ENCODE measurements at places on chromosomes 7 and 10.

DNA sequence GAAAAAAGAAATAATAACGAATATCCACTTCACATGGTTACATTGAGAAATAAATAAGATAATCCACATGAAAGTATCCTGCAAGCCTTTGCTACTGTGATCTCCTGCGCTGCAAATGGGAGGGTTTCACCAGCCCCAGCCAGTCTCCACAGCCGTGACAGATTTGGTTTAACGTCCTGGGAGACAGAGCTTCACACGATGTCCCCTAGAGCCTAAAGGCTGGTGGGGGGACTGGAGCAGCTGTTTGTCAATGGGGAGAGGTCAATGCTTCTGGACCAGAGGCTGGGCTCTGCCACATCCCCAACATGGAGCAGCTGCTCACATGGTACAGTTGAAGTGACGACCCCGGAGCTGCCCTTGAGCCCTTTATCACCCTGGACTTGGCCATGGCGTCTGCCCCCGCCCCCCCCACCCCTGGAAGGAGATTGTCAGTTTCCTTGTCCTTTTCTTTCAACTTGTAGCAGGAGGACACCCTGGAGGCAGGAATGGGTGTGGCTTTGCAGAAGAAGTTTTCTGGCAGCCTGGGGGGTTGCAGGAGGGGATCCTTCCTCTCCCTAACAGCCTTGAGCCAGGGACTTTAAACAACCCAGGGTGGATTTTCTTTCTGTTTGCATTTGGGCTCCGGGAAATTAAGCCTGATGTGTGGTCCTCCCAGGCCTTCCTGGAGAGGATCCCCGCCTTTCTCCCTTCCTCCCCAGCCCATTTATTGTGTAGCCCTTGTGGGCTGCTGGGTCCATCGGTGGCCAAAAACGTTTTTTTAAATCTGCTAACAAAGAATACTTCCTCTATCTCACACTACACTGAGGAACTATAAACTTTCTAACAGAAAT is 37.0 kb upstream of the MXI1 start:
- no peak for DNase-seq

DNA sequence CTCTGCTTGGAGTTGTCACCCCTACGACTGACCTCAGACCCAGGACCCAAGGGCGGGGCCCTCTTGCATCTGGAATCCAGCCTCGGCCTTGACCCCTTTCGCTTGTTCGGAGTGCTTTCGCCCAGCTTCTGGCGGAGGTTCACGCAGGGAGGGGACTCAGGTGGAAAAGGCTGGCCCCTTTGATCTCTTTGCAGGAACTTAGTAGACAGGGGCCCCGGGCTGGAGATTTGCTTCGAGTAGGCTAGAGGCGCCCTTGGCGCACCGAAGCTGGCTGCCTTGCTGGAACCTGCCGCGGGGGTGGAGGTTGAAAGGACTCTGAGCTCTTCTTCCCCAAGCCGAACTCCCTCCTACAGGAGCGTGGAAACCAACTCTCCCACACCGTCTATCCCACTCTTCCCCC is 255.1 kb downstream of the OTUD1 start:
- DNase-seq = no peak

GRCh38 chr10:5615316-5615715 is 51.1 kb downstream of the ASB13 start:
- DNase-seq = no peak

DNA sequence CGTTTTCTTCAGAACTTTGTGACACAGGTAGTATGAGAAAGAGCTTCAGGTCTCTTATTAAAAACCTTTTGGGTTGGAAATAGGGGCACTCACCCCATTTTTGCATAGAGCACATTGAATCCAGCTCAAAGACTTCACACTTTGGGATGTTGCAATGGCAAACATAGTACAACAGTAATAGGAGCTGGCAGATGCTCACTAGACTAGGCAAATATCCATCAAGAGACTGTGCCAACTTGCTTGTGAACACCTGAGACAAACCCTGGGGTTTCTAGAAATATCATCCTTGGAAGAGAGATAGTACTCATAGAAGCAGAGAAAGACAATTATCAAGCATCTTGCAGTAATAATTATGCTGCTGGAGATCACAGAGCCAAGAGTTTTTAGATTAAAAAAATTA is 280.0 kb downstream of the CACNA2D1 start:
- DNase-seq = no peak

DNA sequence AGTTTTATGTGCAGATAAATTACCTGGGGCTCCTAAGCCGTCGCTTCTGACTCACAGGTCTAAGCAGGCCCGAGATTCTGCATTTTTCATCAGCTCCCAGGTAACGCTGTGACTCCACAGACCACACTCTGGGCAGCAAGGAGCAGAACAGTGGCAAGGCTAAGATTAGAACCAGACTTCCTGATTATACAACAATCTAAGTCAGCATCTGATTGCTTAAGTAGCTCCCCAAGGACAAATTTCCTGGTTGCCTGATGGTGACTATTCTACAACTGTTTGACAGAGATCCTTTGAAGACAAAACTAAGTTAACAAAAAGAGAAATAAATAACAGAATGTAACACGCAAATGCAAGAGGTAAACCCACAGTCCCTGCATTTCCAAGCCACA is 69.0 kb downstream of the CREB3L2 start:
- no peak for DNase-seq

DNA sequence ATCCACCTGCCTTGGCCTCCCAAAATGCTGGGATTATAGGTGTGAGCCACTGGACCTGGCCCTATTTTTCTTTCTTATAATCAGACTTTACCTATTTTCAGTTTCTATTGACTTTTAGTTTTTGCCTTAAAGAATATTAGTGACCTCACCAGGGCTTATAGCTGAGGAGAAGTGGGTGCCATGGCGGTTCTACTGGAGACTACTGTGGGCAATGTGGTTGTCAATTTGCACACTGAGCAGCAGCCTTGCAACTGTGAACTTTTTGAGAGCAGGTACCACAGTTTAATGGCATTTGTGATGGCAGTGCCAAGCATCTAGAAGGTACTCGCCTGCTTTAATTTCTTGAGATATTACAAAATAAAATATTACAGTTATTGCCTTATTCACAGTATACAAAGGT is 11.5 kb downstream of the GLCCI1 start:
- no peak for DNase-seq

DNA sequence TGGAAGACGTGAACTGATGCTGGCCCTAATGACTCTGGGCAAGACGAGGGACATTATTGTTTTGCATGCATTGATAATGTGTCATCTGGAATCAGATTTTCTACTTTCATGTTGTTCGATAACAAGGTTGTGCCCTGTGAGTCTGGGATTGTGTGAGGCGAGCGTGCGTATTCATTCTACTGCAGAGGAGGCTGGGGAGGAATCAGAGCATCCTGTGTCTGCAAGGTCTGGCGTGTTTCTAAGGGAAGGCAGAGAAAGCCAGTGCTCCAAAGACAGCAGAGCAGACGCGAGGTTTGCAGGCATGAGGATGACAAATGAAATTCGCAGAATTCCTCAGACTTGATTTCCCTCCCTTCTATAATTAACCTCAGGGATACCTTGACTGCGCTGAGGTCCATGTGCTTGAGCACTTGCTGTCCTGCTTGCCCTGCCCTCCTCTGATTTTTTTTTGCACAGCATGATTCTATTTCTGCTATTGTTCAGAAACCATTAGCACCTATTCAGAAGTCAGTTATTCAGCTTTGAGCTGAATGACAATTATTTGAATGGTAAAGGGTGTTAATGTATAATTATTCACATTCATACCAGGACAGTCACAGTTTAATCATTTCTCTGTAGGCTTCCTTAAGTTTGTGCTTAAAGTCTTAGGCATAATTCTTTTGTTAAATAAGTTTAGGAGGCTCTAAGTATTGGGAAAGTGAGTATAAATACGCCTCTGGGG is 233.6 kb downstream of the EBF3 start:
- DNase-seq = no peak

DNA sequence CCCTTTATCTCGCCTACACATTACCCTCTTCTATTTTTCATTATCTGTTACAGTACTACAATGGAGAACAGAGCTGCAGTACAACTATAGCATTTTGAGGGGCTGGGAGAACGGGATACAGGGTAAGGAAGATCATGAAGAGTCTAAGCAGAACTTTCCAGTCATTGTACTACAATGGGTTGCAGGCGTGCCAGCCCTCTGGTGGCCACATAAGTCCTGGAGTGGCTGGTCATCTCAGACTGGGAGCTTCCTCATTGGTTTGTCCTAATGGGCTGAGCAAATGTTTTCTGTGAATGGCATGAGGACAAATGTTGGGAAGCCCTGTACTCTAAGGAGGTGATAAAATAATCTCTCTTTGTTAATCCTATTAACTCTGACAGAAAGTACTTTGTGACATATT is 33.0 kb downstream of the TMEM106B start:
- no peak for DNase-seq

- no peak for DNase-seq
Observed at GRCh38 chr7:27994639-27995038, 186.0 kb downstream of the JAZF1 start.

DNA sequence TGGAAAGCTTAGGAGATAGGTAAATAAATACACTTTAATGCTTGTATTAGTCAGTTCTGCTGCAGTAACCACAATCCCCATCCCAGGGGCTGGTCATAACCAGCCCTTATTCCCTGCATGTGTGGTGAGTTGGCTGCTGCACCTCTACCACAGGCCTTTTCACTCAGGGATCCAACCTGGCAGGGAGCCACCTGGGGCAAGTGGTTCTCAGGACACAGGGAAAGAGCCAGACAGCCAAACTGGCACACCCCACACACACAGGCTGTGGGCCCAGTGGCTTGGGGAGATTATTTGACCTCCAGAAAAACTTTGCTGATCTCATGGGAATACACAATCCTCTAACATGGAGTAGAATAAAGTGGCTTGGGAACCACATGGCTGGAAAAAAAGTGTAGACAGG is 400.0 kb upstream of the RNF32 start:
- DNase-seq = no peak

- no peak for DNase-seq
Observed at GRCh38 chr7:4079366-4079765, 602.7 kb upstream of the FOXK1 start.

- no peak for DNase-seq
Observed at GRCh38 chr10:129893104-129894089, 70.7 kb downstream of the EBF3 start.
